ENCODE measurements at places on chromosomes 3 and 15.
A peak's percentile ranks its signal among the peaks of the same experiment; 100 is the strongest.

DNA sequence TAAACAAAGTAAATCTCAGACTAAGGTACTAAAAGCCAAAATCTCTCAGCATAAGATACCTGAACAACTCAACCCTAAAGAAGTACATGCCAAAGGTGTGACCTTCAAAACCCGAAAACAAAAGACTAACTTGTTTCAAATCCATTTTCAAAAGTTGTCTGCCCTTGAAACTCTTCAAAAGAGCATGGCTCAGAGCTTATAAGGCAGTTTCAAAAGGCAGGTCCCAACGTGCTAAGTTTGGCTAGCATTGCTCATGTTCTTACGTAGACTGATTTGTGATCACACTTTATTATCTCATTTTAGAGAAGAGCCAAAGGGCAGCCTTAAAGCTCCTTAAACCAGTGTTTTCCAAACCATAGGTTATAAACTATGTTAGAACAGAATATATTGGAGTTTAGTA lies 112.2 kb downstream of the FEZF2 start:
- DNase-seq = no peak

DNA sequence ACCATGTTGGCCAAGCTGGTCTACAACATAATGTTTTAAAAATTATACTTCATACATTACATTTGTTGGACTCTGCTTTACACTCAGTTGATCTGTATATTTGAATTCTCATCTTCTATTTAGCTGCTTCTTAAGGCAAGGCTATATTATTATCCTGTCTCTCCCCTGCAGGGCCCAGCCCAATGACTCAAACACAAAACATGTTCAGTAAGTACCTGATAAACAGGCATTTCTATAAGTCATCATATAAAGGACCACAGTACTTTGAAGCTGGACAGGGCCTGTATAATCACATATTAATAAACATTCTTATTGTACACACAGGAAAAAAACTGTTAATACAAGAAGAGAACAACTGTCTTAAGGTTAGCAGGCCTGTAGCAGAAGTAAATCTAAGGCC lies 36.2 kb downstream of the NGLY1 start:
- DNase-seq = no peak

GRCh38 chr3:169179722-169180121 lies 483.8 kb downstream of the MECOM start:
- no peak for DNase-seq

DNA sequence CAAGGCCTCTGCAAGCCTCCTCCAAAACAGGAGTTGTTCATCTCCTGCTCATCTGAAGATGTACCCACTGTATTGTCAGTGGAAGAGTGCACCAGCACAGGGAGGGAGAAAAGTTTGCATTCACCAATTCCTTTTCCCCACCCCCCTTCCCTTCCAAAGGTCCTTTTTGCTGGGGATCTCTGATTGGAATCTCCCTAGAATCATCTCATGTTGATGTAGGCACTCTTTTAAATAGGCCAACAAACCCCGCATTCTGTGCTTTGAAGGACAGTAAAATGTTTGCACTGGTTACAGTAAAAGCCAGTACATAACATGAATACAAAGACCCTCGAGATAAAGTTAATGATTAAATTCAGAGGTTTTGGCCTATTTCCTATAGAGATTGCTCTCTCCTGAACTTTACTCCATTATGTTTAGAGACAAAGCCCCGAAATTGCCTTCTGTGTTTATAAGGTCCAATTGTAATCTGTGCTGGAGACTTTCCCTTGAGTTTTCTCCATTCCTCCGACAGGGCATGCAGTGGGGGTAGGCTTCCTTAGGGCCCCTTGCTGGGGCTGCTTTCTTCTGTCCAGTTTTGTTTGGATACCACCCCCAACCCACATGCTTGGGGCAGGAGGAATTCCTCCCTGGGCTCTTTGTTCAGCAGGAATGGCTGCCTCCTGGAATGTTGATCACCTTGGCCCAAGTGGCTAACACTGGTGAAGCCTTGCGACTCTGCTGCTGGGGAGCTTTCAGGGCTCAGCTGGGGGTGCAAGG lies 22.5 kb downstream of the TRIM71 start:
- no peak for DNase-seq

DNA sequence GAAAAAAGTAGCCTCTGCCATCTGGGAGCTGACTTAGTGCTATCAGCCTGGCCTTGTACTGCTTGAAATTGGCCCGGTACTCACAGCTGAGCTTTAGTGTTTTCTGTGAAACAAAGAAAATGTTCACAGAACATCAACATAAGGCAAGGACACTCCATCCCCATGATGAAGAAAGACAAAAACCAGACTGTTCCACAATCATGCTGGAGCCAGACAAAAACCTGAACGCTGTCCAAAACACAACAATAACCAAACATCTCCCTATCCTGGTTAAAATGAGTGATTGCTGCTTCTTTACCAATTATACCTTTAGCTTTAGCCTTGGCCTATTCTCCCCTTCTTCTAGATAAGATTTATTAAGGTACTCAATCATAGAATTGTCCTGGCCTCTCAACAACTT lies 153.9 kb downstream of the CPNE4 start:
- no peak for DNase-seq

DNA sequence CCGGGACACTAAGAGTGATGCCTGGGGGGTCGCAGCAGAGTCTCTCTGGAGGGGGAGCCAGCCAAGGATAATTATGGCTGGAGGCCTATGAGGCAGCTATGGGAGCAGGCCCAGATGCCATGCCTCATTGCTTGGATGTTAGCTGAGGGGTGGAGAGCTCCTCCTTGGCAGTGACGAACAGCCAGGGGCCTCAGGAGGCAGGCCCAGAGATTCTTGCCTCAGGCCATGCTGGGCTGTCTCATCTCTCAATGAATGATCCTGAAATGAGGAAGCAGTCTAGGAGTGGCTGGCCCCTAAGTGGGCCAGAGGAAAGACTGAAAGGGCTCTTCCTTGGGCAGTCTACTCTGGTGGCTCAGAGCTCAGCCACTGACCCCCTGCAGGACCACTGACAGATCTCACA lies 21.3 kb downstream of the KIF9 start:
- DNase-seq = no peak

DNA sequence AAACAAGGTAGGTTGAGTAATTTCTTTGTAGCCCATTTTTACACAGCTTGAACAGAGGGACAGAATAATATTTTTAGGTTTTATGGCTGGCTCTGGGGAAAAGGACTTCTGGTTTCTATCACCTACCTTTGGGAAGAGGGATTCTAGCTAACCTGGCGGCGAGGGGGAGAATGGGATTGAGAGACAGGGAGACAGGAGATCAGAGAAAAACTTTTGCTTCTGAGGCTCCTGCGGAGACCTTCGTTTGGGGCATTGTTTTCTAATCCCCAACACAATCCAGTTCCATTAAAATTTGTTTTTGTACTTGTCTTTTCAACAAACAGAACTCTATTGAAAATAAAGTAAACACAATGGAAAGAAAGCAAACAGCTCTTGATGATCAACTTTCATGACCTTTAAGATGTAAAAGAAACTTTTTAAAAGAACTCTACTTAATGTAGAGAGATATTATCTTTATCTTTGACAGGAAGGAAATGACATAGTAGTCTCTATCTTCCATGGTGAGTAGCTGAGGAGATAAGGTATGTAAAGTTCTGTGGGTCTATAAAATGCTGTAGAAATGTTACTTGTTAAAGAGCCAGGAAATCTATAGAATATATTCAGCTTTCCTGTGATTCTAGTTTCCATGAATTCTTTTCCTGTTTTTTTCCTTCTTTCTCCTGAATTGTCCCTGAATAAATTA lies 37.0 kb upstream of the P2RY1 start:
- DNase-seq = no peak

- no peak for DNase-seq
Measured at GRCh38 chr15:89492111-89492641, 4.2 kb downstream of the RHCG start.

- peak; percentile 11 for DNase-seq
Measured at GRCh38 chr3:25044762-25045710, 383.0 kb upstream of the RARB start.

DNA sequence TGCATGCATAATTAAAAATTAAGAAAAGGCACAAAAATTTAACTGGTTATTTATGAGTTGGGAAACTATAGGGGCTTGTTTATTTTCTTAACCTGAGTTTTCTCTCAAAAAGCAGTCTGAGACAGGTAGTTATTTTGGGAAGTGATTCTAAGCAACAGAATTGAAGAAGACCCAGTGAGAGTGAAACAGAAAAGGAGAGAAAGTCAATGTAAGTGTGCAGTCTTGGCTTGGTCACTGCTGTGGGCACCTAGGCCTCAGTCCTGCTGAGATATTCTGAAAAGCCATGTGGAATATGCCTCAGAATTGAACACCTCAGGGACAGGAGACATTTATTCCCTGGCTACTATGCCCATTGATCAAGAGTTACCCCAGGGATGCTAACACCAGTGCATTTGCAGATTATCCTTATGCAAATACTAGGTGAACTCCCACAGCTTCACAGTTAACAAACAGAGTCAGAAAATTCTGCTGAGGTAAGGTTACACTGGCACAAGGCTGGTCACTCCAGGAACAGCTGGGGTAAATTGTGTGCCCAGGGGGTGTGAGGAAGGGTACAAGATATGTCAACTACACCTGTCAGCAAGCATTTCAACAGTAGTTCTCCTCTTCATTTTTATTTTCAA lies 222.7 kb downstream of the EFHB start:
- no peak for DNase-seq

GRCh38 chr15:39462691-39463090 lies 118.2 kb upstream of the THBS1 start:
- no peak for DNase-seq

- DNase-seq = no peak
Measured at GRCh38 chr3:72960812-72961518, 35.6 kb upstream of the PPP4R2 start.

GRCh38 chr3:143334231-143334630 lies 214.7 kb downstream of the CHST2 start:
- no peak for DNase-seq

GRCh38 chr3:47163169-47164006 lies 525 bp downstream of the SETD2 start:
- DNase-seq = peak; percentile 40

GRCh38 chr3:141482245-141482922 lies 4.4 kb upstream of the RASA2 start:
- DNase-seq = no peak

DNA sequence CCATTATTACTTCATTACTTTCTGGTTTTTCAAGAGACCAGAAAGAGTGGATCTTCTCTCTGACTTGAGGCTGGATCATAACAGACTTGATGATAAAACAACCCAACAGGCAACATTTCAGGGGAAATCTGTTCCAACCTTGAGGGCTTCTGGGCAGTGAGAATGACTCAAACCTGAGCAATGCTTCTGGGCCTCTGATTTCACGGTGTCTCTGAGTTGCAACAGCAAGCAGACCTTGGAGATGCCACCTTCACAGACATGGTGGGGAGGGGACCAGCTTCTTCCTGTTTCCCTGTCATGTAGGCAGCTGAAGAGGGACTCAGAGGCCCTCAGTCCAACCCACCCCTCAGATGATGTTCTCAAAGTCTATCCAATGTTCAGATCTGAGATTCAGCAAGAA lies 104.0 kb downstream of the ABHD5 start:
- no peak for DNase-seq

GRCh38 chr15:42508263-42508690 lies 12.8 kb downstream of the SNAP23 start:
- no peak for DNase-seq

DNA sequence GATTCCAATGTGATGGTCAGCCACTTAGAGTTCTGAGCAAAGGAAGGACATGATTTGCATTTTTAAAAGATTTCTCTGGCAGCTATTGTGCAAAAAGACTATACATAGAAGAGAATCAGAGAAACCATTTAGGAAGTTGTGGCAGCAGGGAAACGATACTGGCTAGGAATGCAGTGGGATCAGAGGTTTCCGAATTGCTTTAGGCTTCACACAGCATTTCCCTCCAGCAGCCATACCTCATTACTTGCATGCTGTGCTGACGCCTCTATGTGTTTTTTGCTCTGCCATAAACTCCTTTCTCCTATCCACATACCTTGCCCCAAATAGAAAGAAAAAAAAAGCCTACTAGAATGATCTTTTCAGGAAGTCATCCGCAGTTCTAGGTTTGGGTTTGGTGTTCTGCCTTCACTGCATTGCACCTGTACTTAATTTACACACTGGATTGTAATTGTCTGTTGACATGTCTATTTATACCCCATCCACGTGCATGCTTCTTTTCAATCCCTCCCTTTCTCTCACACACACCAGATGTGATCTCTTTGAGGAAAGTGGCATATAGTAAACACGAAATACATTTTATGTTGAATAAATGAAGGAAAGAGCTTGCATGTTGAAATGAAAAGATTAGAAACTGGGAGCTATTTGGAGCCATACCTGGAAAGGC lies 860.3 kb upstream of the SEMA6D start:
- DNase-seq = no peak

GRCh38 chr3:120524171-120524923 lies 71.8 kb upstream of the NDUFB4 start:
- no peak for DNase-seq

- no peak for DNase-seq
Measured at GRCh38 chr15:85804481-85805170, 9.9 kb upstream of the KLHL25 start.

DNA sequence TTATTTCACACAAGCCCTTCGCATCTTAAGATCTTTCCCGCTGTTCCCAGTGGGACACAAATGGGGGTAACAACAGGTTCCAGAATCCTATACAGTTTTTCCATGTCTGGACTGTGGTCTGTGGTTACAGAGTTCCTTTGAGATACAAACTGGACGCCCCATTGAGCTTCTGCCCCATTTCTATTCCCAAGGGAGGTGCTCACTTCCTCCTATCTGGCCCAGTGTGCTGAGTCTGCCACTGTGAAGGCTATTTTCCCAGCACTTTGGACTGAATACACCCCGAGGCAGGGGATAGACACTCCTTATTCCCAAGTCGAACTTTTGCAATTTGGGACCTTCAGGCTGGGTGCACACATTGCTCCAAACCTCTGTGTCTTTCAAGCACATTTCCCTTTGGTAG lies 44.0 kb downstream of the MESD start:
- DNase-seq = no peak

DNA sequence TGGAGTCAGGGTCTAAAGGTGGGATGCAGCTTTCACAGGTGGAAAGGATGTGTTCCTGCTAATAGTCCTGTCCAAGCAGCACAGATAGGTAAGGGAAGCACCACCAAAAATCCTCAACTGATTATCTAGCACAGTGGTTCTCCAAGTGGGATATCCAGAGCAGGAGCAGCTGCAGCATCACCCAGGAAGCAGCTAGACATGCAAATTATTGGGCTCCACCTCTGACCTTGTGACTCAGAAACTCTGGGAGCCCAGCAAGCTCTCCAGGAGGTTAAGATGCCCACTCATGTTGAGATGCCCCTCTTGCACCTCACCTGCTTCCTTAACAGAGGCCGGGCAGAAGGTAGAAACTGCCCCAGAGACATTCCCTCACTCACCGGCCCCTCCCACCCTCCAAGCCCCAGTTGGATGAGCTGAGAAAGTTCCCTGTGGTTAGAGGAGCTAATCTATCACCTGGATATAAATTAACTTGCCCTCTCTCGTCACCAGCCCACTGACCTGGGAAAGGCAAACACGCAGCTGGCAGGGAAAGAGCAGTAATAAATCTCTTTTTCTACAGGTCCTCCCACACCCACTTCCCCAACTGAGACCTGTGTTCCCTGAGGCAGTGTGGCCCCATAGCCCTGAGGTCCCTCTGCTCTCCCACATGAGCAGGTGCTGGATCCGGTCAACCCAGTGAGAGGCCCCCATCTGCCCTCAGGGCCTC lies 39.3 kb downstream of the ADCY5 start:
- no peak for DNase-seq

GRCh38 chr3:118348169-118348557 lies 686.5 kb downstream of the IGSF11 start:
- DNase-seq = no peak

- no peak for DNase-seq
Measured at GRCh38 chr15:93500155-93500554, 411.1 kb upstream of the RGMA start.

- no peak for DNase-seq
Measured at GRCh38 chr3:123740391-123740822, 143.7 kb downstream of the MYLK start.

GRCh38 chr3:17841190-17841828 lies 98.9 kb upstream of the TBC1D5 start:
- peak; percentile 41 for DNase-seq
